Fibroblast of skin of right biceps (primary cell): ENCODE measurements at places on chromosomes 1 and 21.

DNA sequence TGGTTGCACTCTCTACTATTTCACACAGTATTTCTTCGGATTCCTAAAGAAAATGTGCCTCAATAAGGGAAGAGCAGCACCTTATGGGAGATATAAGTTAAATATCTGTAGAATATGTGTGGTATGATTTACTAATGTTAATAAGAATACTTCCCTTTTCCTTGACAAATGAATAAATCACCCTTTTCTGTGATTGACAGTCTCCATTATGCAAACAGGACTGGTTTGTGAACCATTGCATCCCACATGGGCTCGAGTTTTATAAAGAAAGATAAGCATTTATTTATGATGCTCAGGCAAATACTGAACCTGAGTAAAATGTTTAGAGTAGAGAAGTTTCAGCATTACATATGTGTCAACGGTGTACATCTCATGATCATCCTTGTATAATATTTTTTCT, 587.7 kb upstream of the BRINP3 start:
- no peak for DNase-seq

- no peak for DNase-seq
Observed at GRCh38 chr1:50697440-50698421, 262.3 kb downstream of the FAF1 start.

GRCh38 chr21:27329255-27329851, 362.5 kb upstream of the ADAMTS5 start:
- no peak for DNase-seq

- DNase-seq, result no peak
Observed at GRCh38 chr1:25355841-25356395, 17.8 kb downstream of the TMEM50A start.

DNA sequence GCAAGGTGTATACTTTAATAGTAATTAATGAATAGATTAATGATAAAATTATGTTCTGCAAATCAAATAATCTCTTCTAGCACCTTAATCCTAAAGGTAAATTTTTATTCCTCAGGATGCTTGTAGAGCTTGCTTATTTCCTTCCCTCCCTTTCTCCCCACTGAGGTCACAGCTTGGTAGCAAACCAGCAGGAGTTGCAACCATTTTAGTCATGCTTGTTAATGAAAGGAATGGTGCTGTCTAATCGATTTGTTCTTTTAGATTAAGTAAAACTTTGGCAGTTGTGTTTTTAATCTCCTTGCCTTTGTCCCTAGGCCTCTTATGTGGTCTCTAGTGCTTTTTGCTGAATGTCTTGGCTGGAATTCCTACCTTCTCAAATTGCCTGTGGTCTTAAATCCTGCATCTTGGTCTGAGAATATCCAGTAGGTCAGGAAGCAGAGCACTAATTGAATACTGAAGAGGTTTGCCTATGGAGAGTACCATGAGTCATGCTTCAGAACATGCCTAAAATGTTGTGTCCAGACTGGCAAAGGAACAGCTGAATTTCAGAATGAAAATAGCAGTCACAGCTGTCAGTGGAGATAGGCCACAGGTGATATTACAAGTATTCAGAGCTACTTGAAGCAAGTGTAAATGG, 36.3 kb upstream of the RWDD3 start:
- peak; percentile 25 for DNase-seq

DNA sequence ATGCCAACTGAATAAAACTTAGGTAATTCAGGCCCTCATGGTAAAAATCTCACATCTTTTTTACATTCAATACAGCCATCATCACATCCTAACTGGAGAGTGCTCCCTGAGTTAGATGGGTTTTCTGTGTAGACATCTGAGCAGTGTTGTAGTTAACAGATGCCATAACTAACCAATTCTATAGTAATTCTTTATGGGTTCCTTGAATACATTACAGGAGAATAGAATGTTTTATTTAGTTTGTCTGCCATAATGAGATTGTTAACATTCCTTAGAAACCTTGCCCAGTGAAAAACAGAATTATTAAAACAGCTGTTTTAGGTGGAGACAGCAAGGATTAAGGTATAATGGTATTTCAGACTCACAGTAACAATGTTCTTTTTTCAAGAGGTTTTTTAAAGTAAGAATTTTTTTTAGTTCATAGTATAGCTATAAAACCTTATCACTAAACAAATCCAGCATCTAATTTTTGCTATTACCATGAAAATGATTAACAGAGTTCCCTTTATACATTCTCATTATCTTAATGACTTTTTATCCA, 95.3 kb downstream of the ATP5PO start:
- no peak for DNase-seq

- DNase-seq, result no peak
Observed at GRCh38 chr1:150155413-150156071, 5.8 kb downstream of the PLEKHO1 start.

DNA sequence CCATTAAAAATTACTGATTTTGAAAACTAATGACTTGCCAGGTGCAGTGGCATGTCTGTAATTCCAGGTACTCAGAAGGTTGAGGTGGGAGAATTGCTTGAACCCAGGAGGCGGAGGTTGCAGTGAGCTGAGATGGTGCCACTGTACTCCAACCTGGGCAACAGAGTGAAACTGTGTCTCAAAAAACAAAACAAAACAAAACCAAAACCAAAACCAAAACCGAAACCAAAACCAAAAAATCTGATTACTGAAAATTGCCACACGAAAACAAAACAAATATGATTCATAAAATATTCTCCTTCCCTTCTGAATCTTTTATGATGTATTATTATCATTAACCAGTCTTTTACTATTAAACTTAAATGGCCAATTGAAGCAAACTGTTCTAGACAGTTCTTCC, 74.1 kb downstream of the SERINC2 start:
- no peak for DNase-seq

GRCh38 chr1:108670131-108670773, 9.4 kb upstream of the HENMT1 start:
- no peak for DNase-seq

- peak; percentile 49 for DNase-seq
Observed at GRCh38 chr1:150813028-150813707, 5.1 kb upstream of the CTSK start.

DNA sequence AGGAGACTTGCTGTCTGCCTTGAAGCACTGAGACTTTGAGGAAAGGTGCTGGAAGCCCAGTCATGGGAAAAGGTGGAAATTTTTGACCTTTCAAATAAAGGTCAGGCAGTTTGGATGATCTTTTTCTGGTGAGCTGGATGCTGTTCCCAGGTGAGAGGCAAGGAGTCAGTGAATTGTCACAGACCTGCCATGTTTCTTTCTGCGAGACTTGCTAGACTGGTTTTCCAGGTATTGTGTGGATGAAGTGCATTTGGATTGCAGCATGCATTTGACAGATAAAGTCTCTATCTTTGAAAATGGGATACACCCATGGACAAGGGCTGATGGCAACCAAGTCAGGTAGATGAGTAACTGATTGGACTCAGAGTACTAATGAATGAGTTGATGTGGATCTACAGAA, 65.7 kb upstream of the NHLH2 start:
- no peak for DNase-seq

- DNase-seq, result peak; percentile 3
Observed at GRCh38 chr1:174938281-174939007, 61.3 kb upstream of the CACYBP start.

DNA sequence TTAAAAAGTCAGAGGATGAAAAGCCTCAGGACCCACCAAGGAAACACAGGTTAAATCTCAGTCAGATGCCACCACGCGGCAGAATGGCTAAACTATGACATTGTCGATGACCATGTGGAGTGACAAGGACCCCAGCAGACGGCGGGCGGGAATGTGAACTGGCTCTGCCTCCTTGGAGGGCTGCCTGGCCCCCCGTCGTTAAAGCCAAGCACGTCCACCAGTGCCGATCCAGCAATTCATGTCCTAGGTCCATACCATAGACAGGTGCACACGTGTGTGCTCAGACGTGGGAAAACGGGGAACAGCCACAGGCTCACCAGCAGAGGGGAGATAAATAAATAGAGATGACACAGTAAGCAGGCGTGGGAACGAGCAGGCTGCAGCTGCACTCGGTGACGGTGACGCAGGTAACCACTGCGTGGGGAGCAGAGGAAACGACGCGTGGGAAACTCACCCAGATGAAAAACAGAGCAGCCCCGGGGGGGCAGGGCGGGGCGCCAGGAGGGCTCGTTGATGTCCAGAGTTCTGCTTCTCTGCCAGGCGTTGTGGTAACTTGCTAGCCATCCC, 28.3 kb upstream of the PCBP3 start:
- DNase-seq, result no peak

DNA sequence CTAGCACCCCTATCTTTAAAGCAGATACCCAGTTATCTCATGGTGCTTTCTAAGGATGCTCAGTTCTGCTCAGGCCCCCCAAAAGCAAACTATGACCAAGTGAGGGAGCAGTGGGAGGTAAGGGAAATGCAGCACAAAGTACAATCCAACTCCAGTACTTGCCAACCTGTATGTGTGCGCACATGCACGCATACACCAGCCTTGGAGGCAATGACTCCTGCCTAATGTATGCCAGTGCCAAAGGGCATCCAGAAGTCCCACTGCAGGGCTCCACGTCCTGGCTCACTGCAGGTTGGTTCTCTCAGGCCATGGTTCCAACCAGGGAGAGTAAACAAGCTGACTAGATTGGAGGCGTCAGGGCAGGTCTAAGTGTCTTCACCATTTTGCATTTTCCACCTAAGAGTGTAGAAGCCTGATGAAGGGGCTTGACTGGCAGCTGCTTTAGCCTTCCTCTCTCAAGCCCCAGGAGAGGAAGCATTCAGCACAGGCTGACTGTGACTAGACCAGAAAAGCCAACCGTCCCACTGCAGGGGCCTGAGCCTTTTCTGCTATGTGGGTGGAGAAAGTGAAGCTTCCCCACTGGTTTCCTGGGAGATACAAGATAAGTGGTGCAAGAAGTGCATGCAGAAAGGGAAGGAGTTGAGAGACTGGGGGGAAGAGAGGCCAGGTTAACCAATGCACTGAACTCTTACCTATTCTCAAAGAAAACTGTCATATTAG, 7.7 kb downstream of the AMIGO1 start:
- DNase-seq, result no peak

- DNase-seq, result no peak
Observed at GRCh38 chr1:42551180-42551579, 88.1 kb downstream of the CCDC30 start.

DNA sequence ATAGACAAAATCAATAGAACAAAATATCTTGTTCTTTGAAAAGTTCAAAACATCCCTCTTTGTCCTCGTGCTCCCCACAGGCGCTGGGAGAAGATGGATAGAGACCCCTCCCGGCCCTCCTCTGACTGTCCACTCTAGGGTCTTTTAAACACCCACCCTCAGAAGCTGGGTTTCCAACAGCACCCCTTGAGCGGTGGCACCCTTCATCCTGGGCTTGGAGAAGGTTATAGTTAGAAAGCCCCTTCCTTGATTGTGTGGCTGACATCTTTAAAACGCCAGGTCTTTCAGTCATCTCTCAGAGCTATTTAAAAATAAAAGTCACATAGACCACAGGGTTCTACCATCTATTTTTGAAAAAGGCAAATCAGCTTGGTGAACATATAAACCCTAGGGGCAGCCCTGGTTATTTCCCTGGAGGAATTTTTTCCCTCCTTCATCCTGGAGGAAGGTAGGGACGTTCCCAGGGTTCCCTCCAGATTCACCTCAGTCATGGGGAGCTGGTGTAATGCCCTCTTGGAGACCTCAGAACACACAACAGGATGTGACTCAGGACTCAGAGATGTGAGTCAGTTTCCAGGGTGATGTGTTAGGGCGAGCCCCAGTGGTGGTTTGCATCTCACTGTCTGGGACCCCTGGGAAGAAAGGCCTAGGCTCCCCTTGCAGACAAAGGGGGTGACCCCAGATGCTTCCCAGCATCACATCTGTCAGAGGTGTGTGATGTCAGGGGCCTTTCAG, 138.5 kb downstream of the CLIC6 start:
- peak; percentile 96 for DNase-seq

GRCh38 chr1:11571906-11572616, 82.2 kb downstream of the FBXO2 start:
- DNase-seq, result no peak

GRCh38 chr1:3498246-3498930, 43.9 kb downstream of the ARHGEF16 start:
- no peak for DNase-seq

DNA sequence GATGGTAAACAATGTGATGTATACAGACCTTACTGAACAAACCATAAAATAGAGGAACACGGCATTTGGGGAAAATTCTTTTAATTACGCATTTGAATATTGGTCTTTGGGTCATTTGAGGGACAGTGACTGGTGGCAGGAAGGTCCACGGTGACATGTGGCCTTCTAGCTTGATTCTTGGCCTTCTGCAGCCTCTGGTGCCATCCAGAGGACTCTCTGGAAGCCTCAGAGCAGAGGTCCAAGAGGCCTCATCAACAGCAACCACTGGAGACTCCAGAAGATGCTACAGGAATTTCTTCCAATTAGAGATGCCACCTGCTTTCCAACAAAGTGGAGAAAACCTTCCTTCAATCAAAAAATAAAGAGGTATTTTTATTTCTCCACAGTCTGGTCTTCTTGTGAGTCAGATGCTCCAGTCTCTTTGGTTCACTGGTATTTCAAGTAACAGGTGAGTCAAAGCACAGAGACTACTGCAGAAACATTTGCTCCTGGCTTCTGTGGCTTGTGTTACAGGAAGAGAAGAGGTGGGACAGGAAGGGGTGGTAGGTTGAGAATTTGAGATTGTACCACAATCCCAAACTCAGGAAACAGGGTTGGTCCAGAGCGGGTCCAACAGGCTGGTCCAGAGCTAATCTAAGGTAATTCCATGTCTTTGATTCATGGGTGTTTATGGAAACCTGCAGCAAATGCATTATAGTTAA, 2.7 kb upstream of the F5 start:
- DNase-seq, result no peak

GRCh38 chr1:10173582-10173981, 36.8 kb upstream of the KIF1B start:
- no peak for DNase-seq

DNA sequence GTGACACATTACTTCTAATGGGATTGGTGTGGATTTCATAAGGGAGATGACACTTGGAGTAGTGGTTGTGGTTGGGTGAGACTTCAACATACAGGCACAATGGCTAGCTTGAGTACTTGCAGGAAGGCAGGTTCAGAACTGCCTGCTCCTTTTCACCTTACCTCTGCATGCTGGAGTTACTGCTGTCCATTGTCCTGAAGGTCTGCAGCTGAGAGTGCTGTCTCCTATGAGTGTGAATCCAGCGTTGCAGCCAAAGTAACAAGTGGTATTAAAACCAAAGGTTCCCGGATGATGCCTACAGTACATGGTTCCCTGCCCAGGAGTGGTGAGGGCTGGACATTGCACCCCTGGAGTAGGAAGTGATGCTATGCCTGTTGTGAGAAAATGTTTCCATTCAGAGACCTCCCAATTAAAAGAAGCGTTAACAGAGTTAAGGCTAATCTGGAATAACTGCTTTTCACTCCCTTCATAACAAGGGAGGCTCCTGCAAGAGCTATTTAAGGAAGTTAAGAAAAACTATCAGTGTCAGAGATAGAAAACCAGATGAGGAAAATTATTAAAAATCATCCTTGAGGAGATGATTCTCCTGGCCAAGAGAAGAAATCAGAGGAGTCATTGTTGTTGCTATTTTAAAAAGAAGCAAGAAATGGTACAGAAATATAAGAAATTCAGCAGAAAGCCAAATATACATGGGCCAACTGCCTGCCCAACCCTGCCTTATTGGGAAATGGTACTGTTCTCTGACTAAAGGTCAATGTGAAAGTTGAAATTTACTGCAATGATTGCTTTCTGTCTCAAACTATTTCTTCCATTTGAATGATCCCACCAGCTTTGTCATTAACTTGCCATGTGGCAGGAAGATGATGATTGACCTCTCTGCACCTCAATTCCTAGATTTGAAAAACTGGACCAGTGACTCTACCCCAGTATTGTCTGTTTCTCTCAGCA, 9.8 kb upstream of the F5 start:
- peak; percentile 9 for DNase-seq

- no peak for DNase-seq
Observed at GRCh38 chr1:47442842-47443529, 5.1 kb downstream of the FOXD2 start.

- peak; percentile 37 for DNase-seq
Observed at GRCh38 chr1:209607102-209607794, 23.7 kb downstream of the CAMK1G start.
